ENCODE measurements at places on chromosomes 12 and 14. TPM values are rescaled to one million over a fixed set of nuclear protein-coding genes. Genes with fewer than 3 reads are reported as not detected.

The FMNL3 gene
- total RNA-seq: 6.2 TPM

The GPR68 gene
- 1.5 TPM for total RNA-seq

The P2RX2 gene
- total RNA-seq: not detected

The MYF5 gene
- not detected for total RNA-seq

The CCDC38 gene
- total RNA-seq: not detected

The DHH gene
- total RNA-seq: 0.23 TPM

The KLHL33 gene
- total RNA-seq: 0.17 TPM

The ZC3H10 gene
- 5.6 TPM for total RNA-seq

The FAM186B gene
- 1.1 TPM for total RNA-seq

The AMN gene
- not detected for total RNA-seq

The CLEC1B gene
- total RNA-seq: not detected

The CYP27B1 gene
- total RNA-seq: 8.6 TPM

The ANO4 gene
- not detected for total RNA-seq

The NPFF gene
- not detected for total RNA-seq

The STRAP gene
- 64.8 TPM for total RNA-seq

The SIX1 gene
- 18.2 TPM for total RNA-seq

The PAH gene
- not detected for total RNA-seq

The LRRK2 gene
- total RNA-seq: not detected

The SLCO1B1 gene
- not detected for total RNA-seq

The DDX54 gene
- 309 TPM for total RNA-seq

The B3GNT4 gene
- 4.0 TPM for total RNA-seq

The SMCO2 gene
- total RNA-seq: 1.7 TPM

The MED6 gene
- total RNA-seq: 37.8 TPM

The TPPP2 gene
- total RNA-seq: not detected

The SCFD1 gene
- total RNA-seq: 72.3 TPM

The TTC9 gene
- total RNA-seq: 3.6 TPM

The PRIMA1 gene
- total RNA-seq: not detected

The TAS2R50 gene
- 0.29 TPM for total RNA-seq

The DIO2 gene
- total RNA-seq: 2.0 TPM

The PTHLH gene
- total RNA-seq: 414 TPM

The OR8S1 gene
- not detected for total RNA-seq

The IAPP gene
- total RNA-seq: not detected

The HPD gene
- total RNA-seq: not detected

The CCDC197 gene
- not detected for total RNA-seq

The RBMS2 gene
- total RNA-seq: 11.5 TPM

The TOX4 gene
- 26.7 TPM for total RNA-seq

The METTL25 gene
- 5.1 TPM for total RNA-seq

The MSI1 gene
- total RNA-seq: not detected

The HHIPL1 gene
- 0.84 TPM for total RNA-seq

The GNPTAB gene
- 22.1 TPM for total RNA-seq

The TRHDE gene
- total RNA-seq: 17.7 TPM

The ADAM21 gene
- 0.80 TPM for total RNA-seq

The MYH6 gene
- not detected for total RNA-seq

The RFX4 gene
- total RNA-seq: not detected

The SPX gene
- total RNA-seq: not detected

The OR4Q2 gene
- not detected for total RNA-seq

The ADSS1 gene
- 7.9 TPM for total RNA-seq

The LARP4 gene
- 39.1 TPM for total RNA-seq

The C3AR1 gene
- total RNA-seq: not detected

The IL31 gene
- total RNA-seq: not detected

The KLRK1 gene
- not detected for total RNA-seq
